Posterior cingulate gyrus (tissue), 11 donors: ENCODE measurements at places on chromosomes 2 and 18.

DNA sequence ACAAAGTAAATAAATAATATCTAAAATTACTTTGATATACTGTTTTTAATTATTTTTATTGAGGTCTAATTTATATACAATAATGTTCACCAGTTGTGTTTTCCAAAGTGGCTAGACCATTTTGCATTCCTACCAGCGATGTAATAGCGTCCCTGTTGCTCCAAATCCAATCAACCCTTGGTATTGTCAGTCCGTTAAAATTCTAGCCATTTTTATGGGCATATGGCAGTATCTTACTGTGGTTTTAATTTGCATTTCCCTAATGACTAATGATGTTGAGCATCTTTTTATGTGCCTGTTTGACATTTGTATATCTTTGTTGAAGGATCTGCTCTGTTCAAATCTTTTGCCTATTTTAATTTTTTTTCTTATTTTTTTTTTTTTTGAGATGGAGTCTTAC lies 185.0 kb downstream of the PRPF40A start:
- no peak for DNase-seq

DNA sequence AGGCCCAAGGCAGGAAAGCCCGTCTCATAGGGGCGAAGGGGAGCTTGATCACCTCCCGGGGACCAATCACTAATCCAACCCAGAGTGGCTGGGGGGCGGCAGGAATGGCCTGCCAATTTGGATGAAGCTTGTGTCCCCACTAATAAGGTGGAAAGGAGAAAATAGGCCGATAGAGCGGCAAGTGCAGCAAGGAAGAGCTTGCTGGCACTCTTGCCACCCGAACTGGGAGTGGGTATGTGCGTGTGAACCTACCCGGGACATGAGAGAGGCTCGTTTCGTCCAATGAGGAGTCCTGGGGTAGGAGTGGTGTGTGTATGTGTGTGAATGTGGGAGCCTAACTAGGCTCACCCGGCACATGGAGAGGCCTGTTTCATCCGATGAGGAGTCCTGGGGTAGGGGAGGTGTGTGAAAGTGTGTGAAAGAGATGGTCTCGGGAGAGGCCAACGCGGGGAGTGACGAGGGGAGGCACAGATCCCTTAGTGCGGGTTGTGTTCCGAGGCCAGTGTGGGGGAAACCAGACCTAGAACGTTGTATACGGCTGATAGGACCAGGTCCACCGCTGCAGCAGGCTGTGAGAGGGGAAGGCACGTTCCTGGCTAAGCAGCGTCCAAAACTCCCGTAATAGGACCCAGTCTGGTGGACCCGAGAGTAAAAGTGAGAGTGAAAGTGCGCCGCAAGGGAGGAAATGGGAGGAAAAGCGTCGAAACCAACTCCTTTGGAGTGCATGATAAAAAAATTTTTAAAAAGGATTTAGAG lies 47.1 kb upstream of the SELENOI start:
- no peak for DNase-seq

- no peak for DNase-seq
Measured at GRCh38 chr2:74168739-74169138, 9.9 kb downstream of the MOB1A start.

- no peak for DNase-seq
Measured at GRCh38 chr2:46001741-46002506, 295.3 kb upstream of the EPAS1 start.

DNA sequence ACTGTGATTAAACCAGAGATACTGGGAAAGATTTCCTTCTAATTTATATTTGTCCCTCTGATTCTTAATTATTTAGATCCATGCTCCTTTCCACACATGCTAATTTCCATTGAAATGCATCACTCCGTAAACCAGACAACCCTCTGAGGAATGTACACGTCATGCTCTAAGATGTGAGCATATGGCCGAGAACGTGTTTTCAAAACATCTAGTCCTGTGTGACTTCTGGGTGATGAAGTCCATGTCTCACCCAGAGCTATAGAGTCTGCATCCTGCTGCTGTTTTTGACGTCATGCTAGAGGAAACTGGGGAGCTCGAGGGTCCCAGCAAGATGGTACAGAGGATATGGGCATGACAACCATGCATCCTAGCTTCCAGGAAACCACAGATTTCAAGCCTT lies 53.6 kb downstream of the CAPN13 start:
- no peak for DNase-seq
